ENCODE measurements at places on chromosomes 7 and 10.

GRCh38 chr10:68301301-68301700 lies 30.6 kb upstream of the HNRNPH3 start:
- DNase-seq: no peak

DNA sequence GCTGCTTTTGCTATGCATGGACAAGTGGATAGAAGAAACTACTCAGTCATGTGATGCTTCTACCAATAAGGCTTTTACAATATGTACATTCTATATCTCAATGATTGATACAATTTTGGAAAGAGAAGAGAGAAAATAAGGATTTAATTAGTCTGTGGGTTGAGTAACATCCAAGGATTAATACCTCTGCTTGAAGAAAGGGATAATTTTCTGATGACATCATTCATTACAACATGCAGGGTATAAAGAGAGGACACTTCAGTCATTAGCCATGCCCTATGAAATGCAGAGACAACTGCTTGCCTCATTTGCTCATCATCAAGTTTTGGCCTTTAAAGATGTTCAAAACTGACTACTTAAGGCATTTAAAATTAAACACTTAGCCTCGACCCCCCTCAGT lies 237.3 kb downstream of the AHR start:
- no peak for DNase-seq

DNA sequence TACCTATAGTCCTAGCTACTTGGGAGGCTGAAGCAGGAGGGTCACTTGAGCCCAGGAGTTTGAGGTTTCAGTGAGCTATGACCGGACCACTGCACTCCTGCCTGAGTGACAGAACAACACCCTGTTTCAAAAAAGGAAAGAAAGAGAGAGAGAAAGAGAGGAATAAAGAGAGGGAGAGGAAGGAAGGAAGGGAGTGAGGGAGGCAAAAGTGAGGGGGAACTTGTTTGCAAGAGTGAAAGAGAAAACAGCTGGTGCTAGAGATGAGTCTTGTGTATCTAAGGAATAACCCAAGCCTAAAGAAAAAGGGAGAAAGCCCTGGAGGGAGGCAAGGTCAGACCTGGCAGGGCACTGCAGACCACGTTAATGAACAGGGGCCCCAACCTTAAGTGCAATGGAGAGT lies 4.8 kb upstream of the NT5C2 start:
- no peak for DNase-seq

- DNase-seq: no peak
Measured at GRCh38 chr10:125967533-125967932, 71.2 kb downstream of the FANK1 start.

DNA sequence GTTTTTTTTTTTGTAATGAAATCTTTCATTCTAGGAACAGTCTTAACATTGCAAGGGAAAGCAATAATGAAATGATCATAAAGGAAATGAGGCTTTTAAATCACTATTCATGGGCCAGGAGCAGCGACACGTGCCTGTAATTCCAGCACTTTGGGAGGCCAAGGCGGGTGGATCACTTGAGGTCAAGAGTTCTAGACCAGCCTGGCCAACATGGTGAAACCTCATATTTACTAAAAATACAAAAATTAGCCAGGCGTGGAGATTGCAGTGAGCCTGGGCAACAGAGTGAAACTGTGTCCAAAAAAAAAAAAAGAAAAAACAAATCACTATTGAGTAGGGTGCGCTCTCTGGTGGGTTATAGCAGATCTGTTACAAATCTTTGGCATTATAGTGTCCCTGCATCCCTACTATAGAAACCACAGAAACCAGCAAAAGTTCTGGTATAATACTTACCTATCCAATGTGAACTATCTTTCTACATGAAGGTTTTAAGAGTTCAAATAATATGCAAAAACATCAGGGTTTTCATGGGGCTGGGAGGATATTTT lies 72.1 kb downstream of the GLI3 start:
- no peak for DNase-seq

GRCh38 chr7:39616138-39616537 lies 7.2 kb upstream of the RALA start:
- no peak for DNase-seq

DNA sequence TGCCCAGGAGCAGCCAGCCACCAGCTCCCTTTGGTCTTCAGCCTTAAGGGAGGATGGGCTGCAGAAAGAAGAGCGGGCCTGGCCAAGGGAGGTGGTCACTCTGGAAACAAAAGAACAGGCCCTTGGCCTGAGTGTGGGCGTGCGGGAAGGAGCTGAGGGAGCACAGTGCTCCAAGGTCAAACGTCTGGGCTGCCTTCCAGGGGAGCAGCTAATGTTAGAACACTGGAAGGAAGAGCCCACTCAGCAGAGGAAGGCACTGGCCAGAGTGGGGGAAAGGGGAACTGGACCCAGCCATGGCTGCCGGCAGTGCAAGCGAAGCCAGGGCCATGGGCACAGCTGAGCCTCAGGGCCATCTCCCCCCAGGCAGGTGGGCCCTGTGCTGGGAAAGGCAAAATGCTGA lies 42.7 kb downstream of the FAM53B start:
- DNase-seq: no peak

DNA sequence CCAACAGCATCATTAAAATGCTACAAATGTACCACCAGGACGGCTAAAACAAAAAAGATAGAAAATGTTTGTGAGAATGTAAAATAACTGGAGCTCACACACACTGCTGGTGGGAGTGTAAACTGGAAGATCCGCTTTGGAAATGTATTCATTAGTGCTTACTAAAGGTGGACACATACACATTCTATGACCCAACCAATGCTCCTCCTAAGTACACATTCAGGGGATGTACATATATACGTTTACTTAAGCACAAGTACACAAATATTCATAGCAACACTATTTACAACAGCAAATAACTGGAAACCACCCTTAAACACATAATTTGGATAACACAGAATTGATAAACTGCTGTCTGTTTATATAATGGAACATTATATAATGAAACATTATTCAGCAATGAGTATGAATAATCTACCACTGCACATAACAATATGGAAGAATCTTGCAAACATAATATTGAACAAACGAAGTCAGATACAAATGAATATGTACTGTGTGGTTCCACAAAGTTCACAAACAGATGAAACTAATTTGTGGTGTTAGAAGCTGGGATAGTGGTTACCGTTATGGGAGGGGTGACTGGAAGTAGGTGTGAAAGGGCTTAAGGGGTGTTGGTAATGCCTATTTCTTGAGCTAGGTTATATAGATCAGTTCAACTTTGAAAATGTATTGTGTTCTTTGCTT lies 52.1 kb downstream of the STRA8 start:
- no peak for DNase-seq

DNA sequence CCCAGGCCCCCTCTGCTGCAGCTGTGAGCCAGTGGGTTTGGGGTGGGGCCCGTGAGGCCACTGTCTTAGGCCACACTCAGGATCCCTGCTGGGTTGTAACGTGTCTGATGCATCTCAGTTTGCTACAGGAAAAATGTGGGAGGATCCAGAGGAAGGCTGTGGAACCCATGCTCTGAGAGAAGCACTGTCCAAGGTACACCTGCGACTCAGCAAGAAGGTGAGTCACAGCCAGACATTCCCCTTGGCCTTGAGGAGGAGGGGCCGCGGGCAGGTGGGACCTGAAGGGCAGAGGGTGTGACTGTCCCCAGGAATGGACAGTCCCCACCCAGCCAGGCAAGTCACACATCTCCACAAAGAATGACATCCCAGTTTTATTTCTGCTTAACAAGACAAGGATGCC lies 27.8 kb upstream of the C10orf120 start:
- peak; percentile 6 for DNase-seq

GRCh38 chr7:37354656-37355131 lies 94.0 kb downstream of the ELMO1 start:
- peak; percentile 9 for DNase-seq

DNA sequence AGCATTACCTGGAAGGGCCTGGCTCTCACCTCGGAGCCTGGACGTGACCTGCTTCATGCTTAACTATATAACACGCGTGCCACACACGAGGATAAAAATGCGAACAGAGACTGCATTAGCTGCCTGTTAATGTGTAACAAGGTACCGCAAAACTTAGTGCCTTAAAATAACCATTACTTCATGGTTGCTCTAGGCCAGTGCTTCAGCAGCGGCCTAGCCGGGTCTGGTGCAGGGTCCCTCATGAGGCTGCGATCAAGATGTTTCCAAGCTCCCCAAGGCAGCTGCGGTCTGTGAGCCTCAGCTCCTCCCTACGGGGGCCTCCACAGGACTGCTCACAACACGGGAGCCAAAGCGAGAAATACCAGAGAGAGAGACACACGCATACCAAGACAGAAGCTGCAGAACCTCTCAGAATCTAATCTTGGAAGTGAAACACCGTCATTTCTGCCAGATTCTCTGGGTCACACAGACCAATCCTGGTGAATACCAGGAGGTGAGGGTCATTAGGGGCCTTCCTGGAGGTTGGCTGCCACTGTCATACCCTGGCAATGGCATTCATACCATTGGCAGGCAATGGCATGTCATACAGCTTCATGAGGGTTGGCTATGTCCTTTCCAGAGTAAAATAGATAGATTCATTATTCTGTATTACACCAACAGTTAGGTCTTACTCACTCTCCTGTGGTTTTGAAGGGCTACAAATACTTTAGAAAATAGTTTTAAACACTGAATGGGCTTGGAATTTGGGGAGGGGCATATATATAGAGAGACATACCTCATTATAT lies 94.5 kb downstream of the HIPK2 start:
- DNase-seq: no peak

DNA sequence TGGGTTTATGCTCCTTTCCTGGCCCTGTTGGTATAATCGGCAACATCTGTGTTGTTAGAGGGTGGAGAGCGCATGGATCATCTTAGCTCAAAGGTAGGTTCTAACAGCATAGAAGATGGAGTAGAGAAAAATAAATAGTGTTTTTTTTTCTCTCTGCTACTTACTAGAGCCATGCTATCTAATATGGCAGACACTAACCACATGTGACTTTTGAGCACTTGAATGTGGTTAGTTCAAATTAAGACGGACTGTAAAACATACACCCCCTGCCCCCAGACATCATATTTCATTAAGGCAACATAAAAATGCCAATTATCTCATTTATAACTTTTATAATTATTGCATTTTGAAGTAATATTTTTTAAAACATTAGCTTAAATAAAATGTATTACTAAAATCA lies 525.1 kb downstream of the KIF20B start:
- peak; percentile 42 for DNase-seq

DNA sequence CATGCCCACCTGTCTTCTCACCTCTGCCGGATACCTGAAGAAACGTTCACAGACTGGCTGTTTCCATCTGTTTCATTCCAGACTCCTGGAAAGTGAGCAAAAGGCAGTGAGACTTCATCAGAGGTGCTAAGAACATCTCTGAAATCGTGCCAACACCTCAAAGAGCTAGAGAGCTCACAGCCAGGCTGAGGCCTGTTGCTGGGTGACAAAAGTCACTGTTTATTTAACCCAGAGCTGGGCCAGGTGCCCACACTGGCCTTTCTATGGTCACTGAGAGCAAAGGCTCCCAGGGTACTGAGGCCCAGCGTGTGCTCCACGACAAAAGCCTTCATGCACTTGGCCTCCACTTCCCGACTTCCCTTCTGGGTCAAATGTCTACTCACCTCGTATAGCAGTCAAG lies 3.7 kb upstream of the NANOS1 start:
- DNase-seq: no peak

DNA sequence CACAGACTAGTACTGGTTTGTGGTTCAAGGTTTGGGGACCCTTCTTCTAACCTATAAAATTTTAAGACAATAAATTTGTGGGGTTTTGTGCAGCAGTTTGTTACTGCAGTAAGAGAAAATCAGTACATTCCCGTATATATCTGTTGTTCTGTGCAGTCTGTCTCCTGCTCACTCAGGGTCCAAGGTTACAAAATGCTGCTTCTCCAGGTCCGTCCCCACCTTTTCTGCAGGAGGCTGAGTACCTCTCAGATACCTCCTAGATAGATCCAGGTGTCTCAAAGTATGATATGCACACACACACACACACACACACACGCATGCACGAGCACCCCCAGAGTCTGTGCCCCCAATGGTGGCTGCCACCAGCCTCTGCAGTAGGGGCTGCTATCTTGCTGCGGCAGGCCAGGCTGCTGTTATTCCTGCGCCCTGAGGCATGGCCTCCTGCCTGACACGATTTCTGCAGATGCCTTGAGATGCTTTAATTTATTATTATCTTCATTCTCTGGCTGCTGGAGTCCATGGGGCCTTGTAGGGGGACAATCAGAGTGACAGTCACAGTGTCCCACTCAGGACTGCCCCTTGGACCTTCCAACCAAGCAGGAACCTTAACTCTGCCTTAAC lies 25.2 kb upstream of the ASL start:
- DNase-seq: no peak

- DNase-seq: no peak
Measured at GRCh38 chr10:57015187-57015586, 654.1 kb upstream of the ZWINT start.

DNA sequence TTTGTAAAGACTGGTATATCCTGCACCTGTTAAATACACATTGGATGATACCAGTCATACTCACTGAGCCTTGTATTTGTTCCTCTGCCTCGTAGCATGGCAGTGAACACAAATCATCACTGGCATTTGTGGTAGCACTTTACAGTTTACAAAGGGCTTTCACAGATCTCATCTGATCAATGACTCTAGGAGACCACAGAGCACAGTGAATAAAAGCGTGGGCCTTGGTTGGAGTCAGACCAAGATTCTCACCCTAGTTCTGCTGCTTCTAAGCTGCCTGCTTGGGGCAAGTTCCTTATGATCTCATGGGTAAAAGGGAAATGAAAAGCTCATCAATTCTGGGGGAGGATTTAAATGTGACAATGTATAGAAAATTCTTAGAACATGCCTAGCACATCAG lies 129.9 kb upstream of the AGK start:
- no peak for DNase-seq

DNA sequence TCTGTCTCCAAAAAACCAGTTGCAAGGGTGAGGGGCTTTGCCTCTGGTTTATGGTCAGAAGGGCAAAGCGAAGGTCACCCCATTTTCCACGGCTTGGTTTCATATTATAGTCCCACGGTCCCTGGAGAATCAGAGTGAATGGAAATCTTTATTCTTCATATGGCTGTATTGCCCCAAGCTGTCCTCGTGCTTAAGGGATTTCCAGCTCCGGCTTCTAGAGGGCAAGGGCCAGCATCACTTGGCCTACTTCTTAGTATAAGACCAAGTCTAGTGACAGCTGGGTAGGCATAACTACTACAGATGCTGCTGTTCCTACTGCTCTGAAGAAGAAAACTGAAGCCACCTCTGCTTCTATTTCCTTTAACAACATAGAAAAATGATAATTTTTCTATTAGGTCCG lies 63.2 kb downstream of the PARP12 start:
- DNase-seq: no peak

DNA sequence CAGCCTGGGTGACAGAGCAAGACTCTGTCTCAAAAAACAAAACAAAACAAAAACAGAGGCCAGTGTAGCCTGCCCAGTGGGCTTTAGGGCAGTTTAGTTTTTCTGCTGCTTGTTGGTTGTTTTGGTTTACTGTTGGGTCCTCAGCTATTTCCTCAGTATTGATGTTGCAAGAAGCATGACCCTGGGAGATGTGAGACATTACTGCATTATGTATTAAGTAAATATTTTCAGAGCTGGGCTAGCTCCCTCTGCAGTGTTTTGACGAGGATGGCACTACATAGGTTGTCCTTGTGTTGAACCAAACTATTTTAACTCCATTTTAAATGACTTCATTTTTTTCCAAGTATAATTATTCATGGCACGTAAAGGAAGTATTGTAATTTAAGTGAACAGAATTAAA lies 4.8 kb downstream of the AKAP9 start:
- no peak for DNase-seq
